Tongue (tissue), 3 donors: ENCODE measurements at places on chromosomes 3 and 15. TPM values are rescaled to one million over a fixed set of nuclear protein-coding genes. Genes with fewer than 3 reads are reported as not detected.

The P2RY1 gene
- 16.9 TPM for total RNA-seq

The ALS2CL gene
- total RNA-seq, result 39.8 TPM

The TMEM212 gene
- not detected for total RNA-seq

The FSIP1 gene
- total RNA-seq, result 0.10 TPM
